ENCODE measurements at places on chromosomes 1 and 21. TPM values are rescaled to one million over a fixed set of nuclear protein-coding genes. Genes with fewer than 3 reads are reported as not detected.

DNA sequence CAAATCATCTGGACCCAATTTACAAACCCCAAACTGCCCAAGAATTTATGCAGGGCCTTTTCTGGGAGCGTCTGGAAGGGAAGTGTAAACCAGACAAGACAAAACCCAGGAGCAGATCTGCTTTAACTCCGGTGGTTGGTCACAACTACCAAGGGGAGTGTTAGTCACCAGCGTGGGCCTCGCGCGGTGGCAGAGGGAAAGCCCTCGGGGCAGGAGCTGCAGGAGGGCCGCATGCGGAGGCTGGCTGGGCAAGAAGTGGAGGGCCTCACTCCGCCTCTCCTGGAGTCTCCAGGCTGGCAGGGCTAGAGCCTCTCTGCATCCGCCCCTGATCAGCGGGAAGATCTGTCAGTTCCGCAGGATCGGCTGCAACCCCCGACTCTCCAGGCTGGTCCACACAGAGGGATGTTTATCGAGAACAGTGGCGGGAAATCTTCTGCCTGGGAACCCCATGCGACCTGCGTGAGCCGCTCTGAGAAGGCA is 2.0 kb downstream of the COL24A1 start:
- no peak for DNase-seq

Gene DPH2
- total RNA-seq, result 28.1 TPM

- DNase-seq, result no peak
Measured at GRCh38 chr1:204721373-204722055, 36.0 kb upstream of the LRRN2 start.

Gene WNT9A
- total RNA-seq, result 0.06 TPM

- no peak for DNase-seq
Measured at GRCh38 chr1:83998205-83998497, 781 bp downstream of the TTLL7 start.

DNA sequence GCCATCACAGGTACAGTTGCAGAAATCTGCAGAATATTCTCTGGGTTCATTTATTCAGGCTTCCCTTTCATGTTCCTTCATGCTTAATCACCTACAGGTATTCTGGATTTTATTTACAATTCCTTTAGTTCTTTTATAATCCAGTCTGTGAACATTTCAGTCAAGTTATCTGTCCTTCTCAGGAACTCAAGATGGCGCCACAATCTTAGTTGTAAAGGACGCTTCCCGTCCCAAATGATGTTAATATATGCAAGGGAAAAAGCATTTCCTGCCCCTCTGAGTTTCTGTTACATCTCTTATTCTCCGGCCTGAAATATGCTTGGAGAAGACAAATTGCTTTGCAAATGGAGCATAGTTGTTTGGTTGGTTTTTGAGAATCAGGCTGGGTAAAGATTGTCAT is 19.3 kb downstream of the F3 start:
- no peak for DNase-seq

- DNase-seq, result peak; percentile 39
Measured at GRCh38 chr1:23403038-23403336, 21.6 kb downstream of the TCEA3 start.
